ENCODE measurements at places on chromosomes 1 and 21. TPM values are rescaled to one million over a fixed set of nuclear protein-coding genes. Genes with fewer than 3 reads are reported as not detected.

RYR2 gene
- polyA plus RNA-seq = not detected

OR10Z1 gene
- not detected for polyA plus RNA-seq

TDRKH gene
- polyA plus RNA-seq = 15.7 TPM

PLA2G2A gene
- polyA plus RNA-seq = not detected

HTR1D gene
- polyA plus RNA-seq = not detected

OR2T2 gene
- polyA plus RNA-seq = not detected

C8B gene
- not detected for polyA plus RNA-seq

ST6GALNAC5 gene
- not detected for polyA plus RNA-seq

LRRC38 gene
- polyA plus RNA-seq = not detected

CR1 gene
- polyA plus RNA-seq = 0.22 TPM

CLDN19 gene
- polyA plus RNA-seq = not detected

LCE1D gene
- not detected for polyA plus RNA-seq

GBP5 gene
- 225 TPM for polyA plus RNA-seq

HOOK1 gene
- polyA plus RNA-seq = 7.8 TPM

VASH2 gene
- polyA plus RNA-seq = 0.27 TPM

FAM177B gene
- not detected for polyA plus RNA-seq

FABP3 gene
- polyA plus RNA-seq = not detected

TRIM45 gene
- 0.06 TPM for polyA plus RNA-seq

LRRC39 gene
- not detected for polyA plus RNA-seq

CMPK1 gene
- 156 TPM for polyA plus RNA-seq

ZFP69B gene
- polyA plus RNA-seq = 1.7 TPM

TTC3 gene
- polyA plus RNA-seq = 34.3 TPM

LCE1E gene
- not detected for polyA plus RNA-seq

TEKT2 gene
- not detected for polyA plus RNA-seq

FAM72D gene
- polyA plus RNA-seq = 0.47 TPM

TADA1 gene
- 17.0 TPM for polyA plus RNA-seq

NES gene
- not detected for polyA plus RNA-seq

INAVA gene
- polyA plus RNA-seq = not detected

LRRC71 gene
- not detected for polyA plus RNA-seq

LGR6 gene
- polyA plus RNA-seq = 0.87 TPM

CAPN2 gene
- 132 TPM for polyA plus RNA-seq

CLDN8 gene
- not detected for polyA plus RNA-seq

DPYD gene
- polyA plus RNA-seq = 47.6 TPM

GJA4 gene
- not detected for polyA plus RNA-seq

SMCP gene
- polyA plus RNA-seq = not detected

DEPDC1 gene
- 1.1 TPM for polyA plus RNA-seq

ASPM gene
- polyA plus RNA-seq = 0.62 TPM

OR2L5 gene
- not detected for polyA plus RNA-seq

LHX8 gene
- not detected for polyA plus RNA-seq

BARHL2 gene
- not detected for polyA plus RNA-seq

PIGV gene
- 13.2 TPM for polyA plus RNA-seq

TAS1R1 gene
- 0.09 TPM for polyA plus RNA-seq

Measured in CD4-positive, CD25-positive, alpha-beta regulatory T cell (primary cell).